H4 (cell line): ENCODE measurements at places on chromosomes 6 and 20. TPM values are rescaled to one million over a fixed set of nuclear protein-coding genes. Genes with fewer than 3 reads are reported as not detected.
A peak's percentile ranks its signal among the peaks of the same experiment; 100 is the strongest.

DNA sequence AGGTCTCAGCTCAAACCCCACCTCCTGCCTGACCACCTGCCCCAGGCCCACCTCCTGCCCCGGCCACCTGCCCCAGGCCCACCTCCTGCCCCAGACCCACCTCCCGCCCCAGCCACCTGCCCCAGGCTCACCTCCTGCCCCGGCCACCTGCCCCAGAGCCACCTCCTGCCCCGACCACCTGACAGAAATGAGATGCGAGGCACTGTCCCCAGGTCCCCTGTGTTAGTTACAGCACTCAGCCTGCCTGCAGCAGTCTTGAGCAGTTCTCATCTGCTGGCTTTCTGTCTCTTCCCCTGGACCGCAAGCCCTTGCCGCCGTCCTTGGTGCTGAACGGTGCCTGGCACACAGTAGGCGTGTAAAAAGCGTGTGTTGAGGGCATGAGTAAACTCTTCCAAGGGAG, 79.5 kb downstream of the CDH4 start:
- no peak for DNase-seq

DNA sequence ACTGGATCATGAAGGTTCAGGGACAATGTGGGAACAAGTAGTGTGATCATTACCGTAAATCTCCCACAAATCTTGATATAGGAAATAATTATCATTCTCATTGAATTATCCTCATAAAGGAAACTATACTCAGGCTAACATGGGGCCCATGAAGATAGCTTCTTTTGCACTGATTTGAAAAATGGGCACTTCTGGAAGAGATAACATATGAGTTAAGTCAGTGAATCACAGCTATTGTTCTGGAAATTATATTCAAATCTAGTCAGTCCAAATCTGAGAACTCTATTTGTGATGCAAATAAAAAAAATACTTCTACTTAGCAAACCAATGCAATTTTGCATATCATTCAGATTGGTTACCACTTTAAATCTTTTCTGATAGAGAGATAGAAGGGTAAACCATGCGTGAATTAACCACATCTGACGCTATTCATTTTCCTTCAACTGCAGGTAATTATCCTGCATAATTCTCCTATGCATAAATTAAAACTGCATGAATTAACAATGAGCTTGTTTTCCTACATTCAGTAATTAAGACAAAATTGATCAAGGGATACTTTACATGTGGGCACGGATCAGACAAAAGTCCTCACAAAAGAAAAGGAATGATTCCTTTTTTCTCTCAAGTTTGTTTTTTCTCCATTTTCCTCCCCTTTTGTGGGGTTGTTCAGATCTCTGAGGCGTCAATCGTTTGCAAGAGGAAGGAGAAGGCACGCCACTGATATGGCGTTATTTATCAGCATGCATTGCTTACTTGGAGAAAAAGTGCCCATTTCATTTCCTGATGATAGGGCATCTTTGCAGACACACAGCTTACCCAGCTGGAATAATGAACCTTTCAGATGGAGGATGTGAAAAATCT, 36.4 kb downstream of the RIPOR2 start:
- DNase-seq, result no peak

DNA sequence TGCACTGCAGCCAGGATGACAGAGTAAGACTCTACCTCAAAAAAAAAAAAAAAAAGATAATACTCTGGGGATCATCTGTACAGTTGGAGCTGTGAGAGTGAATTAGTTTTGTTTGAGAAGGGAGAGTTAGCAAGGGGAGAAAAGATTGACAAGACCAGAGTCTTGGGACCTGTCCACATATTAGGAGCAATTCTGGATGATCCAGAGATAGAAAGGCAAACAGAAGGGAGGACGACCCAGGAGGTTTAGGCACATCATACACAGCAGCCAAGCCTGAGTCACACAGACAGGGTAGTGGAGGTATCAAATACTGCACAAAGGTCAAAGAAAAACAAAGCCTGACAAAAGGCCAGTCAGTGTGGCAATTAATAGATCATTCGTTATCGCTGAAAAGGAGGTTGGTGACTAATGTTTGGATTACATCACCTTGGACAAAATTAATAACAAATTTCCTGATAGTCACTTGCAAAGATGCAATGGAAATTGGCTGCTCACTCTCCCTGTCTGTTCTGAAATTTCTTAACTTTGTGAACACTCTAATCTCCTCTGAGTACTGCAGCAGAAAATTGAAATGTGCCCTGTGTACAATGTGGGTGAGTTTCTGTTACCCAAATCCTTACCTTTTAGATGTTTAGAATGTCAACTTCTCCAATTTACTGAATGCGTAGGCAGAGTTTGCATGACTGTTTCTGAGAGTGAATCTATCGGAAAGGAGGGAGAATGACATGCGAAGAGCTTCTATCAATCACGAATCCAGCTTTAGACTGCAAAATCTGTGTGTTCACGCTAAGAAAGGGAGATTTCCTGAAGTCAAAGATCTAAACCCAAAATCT, 105.4 kb downstream of the TSHZ2 start:
- DNase-seq, result no peak

DNA sequence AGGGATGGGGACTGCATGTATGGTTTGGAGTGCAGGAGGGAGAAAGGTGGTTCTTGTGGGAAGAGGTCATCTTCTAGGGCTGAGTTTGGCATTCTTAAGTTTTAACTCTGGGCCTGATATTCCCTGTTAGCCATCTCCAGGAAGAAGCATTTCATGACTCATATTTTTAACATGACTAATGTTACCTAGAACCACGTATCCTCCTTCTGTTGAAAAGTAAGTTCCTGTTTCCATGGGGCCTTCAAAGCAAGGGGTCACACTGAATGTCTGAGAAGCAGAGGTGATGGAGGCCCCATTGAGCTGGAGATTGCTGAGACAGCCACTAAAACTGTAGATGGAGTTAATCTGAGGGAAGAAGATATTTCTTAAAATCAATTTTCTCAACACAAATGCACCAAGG, 30.2 kb downstream of the FAM229B start:
- peak; percentile 3 for DNase-seq

The JPH2 gene
- total RNA-seq, result 0.15 TPM in 1 of 2 replicates, not detected in the other

DNA sequence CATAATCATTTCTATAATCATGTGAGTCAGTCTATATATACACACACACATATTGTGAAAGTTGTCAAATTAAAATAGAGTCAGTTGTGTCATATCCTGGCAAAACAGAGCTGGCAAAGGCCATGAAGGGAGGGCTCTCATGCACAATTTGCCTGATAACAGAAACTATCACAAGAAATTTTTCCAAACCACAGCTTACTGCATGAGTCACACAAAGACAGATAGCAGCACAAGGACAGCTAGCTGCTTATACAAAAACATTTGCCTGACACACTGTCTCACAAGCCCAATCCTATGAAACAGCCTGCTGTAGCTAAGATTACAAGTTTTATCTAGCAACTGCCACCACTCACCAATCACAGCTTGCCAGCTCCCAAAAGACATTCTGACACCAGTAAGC, 848.5 kb upstream of the MAN1A1 start:
- peak; percentile 70 for DNase-seq
